Stimulated activated CD4-positive, alpha-beta T cell treated with anti-CD3 and anti-CD28 coated beads, Interleukin-4, amount 100 ng/mL, for 24 hours (primary cell): ENCODE measurements at places on chromosomes 4 and X.
A peak's percentile ranks its signal among the peaks of the same experiment; 100 is the strongest.

DNA sequence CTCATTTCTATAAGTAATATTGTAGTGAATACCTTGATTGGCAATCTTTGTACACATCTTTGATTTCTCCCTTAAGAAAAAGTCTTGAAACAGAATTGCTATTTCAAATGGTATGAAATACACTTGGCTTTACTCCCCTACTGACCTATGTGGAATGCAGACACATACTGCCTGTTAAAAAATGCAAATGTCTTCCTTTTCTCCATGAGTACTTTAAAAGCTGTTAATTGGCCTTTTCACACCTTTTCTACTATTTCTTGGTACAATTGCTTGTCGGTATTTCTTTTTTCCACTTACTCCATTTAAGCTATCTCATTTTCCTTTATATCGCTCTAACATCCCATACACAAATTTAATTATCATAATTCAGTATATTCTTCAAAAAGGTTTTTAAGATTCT is 87.2 kb downstream of the FRYL start:
- no peak for DNase-seq

GRCh38 chr4:1232661-1233621 is 16.0 kb downstream of the CTBP1 start:
- no peak for DNase-seq

- no peak for DNase-seq
Observed at GRCh38 chr4:1116838-1117237, 3.5 kb upstream of the RNF212 start.

DNA sequence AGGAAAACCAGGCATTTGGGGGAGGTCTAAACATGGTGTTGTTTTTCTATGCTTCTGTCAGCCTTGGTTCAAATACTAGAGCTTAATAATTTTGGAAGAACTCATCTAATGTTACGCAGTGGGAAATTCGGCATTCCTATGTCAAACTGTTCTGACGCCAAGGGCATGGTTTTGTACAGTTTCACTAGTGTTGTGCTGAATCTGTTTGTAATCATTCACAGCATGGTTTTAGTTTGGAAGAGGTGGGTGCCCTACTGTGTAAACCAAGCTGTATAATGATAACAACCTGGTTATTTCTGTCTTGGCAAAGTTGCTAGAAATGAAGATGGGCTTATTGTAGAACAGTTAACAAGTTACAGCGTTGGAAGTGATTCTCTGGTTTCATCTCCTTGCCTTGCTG is 5.2 kb downstream of the DDX3X start:
- no peak for DNase-seq

DNA sequence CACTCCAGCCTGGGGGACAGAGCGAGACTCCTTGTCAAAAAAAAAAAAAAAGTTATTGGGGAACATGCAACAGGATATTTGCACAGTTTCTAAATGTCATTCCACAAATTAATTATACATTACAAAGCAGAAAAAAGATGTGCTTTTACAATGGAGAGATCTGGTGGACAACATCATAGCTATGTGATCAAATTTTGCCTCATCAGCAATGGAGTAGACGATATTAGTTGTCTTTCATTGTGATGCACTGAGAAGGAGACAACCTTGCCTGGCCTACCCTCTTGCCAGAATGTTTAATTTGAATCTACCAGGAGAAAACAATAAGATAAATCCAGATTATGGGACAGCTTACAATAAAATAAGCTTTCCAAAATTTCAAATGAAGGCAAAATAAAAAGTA is 30.5 kb upstream of the BLTP1 start:
- no peak for DNase-seq

DNA sequence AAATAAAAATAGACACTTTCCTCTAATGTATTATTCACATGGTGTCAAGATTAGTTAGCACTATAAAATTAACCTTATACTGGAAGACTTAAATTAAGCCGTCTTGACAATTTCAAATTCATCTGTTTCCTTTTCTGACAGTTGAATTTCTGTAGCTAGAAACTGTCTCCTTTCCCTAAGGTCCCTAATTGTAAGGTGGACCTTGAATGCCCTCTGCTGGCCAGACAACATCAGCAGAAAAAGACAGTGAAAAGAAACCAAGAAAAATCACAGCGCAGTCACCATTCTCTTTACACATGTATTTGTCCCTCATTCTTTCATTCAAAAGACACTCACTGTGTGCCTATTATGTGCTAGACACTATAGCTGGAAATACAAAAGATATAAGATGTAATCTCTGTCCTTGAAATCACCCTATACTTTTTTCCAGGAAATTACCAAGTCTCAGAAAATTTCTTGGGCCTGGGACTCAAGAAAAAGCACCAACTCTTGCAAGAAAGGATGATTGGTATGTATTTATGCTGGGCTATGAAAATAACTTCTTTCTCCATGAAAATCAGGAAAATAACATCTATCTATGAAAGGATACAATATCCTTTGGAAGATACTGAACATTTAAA is 32.7 kb upstream of the AMBN start:
- peak; percentile 26 for DNase-seq

GRCh38 chr4:99654361-99654761 is 3.3 kb downstream of the C4orf54 start:
- no peak for DNase-seq

GRCh38 chr4:160772668-160773067 is 1391.1 kb downstream of the FSTL5 start:
- no peak for DNase-seq

DNA sequence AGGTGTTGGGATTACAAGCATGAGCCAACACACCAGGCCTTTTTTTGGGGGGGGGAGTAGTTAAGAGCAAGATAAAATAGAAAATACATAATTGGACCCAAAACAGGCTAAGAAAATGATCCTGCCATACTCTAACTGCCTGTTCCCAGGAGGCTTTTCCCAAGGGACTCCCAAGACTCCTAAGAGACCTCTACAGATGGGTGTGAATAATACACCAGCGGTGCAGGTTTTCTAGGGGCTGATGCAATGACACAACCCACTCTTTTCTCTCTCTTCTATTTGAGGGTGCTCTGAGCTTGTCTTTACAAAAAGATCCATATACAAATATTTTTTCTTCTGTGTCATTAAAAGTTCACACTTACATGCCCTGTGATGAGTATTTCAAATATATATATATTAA is 116.9 kb downstream of the RASL11B start:
- no peak for DNase-seq

DNA sequence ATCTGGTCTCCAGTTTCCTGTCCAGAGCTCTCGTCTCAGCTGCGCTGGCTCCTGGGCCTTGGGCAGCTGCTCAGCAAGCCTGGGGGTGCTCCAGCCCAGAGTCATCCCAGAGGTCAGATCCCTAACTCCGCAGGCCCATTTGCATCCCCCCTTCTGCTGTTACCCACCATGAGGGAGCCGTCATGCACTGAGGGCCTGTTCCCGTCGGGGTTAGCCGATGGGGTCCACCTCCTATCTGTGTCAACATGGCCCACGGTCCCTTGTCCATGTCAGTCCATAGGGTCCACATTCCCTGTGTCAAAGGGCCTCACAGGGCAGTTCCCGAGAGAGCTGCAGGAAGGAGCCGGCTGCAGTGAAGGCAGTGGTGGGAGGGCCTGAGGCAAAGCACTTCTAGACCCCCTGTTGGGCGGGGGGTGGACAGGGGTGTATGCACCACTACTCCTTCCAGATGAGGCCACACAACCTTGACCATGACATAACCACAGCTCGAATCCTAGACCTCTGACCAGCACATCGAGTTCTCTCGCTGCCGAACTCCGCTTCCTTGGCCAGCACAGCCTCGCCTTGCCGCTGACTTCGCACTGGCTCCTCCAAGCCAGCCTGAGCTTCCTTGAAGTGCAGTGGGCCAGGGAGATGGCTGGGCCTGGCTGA is 24.9 kb downstream of the WDR1 start:
- no peak for DNase-seq

GRCh38 chrX:35890699-35891098 is 28.8 kb upstream of the CFAP47 start:
- DNase-seq = no peak

- DNase-seq = no peak
Observed at GRCh38 chr4:130099105-130099504, 1003.2 kb downstream of the C4orf33 start.
